RPMI7951 (cell line): ENCODE measurements at places on chromosomes 16 and 17.

DNA sequence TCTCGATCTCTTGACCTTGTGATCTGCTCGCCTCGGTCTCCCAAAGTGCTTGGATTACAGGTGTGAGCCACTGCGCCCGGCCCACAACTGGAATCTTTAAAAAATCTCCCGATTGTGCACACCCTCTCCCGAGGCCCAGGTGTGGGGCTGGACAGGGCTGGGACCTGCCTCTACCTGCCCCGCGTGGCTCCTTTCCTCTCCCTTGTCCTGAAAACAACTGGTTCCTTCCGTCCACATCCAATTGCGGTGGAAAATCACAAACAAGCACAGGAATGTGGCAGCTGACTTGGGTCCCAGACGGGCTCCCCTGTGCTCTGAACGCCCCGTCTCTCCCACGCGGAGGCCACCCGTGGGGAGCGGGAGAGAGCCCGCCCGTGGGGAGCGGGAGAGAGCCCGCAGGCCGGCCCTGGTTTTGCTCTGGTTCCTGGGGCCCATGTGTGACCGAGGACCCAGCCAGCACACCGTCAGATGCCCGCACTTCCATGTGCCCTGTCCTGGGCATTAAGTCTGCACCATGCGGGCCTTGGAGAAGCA lies 3.0 kb upstream of the TMEM204 start:
- DNase-seq: no peak

DNA sequence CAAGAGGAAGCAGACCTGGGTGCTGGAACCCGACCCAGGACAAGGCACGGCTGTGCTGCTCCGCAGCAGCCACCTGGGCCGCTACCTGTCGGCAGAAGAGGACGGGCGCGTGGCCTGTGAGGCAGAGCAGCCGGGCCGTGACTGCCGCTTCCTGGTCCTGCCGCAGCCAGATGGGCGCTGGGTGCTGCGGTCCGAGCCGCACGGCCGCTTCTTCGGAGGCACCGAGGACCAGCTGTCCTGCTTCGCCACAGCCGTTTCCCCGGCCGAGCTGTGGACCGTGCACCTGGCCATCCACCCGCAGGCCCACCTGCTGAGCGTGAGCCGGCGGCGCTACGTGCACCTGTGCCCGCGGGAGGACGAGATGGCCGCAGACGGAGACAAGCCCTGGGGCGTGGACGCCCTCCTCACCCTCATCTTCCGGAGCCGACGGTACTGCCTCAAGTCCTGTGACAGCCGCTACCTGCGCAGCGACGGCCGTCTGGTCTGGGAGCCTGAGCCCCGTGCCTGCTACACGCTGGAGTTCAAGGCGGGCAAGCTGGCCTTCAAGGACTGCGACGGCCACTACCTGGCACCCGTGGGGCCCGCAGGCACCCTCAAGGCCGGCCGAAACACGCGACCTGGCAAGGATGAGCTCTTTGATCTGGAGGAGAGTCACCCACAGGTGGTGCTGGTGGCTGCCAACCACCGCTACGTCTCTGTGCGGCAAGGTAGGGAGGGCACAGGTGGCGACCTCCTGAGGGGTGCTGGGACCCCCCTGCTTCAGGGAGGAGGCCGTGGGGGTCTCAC lies 667 bp downstream of the FSCN2 start:
- no peak for DNase-seq

GRCh38 chr16:17467923-17468540 lies 2.7 kb downstream of the XYLT1 start:
- peak; percentile 33 for DNase-seq

GRCh38 chr16:8874388-8874787 lies 5.6 kb upstream of the CARHSP1 start:
- no peak for DNase-seq

- peak; percentile 71 for DNase-seq
Measured at GRCh38 chr16:69443927-69444631, 19.7 kb downstream of the CYB5B start.

DNA sequence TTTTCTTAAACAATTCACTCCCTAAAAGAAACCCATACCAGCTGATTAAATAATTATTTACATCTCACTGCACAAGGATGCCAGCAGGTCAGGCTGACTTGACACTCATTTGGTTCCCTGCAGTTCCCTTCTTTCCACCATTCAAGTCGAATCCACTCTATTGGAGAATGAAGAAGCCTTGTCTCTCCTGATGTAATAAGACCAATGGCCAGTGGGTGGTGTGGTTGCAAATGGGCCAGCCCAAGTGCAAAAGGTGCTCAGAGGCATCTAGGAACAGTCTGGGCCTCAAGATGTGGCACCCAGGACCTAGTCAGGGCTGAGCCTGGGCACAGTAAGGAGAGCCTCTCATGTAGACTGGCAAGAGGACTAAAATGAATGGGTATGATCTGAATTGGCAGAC lies 9.3 kb downstream of the C16orf78 start:
- DNase-seq: no peak

DNA sequence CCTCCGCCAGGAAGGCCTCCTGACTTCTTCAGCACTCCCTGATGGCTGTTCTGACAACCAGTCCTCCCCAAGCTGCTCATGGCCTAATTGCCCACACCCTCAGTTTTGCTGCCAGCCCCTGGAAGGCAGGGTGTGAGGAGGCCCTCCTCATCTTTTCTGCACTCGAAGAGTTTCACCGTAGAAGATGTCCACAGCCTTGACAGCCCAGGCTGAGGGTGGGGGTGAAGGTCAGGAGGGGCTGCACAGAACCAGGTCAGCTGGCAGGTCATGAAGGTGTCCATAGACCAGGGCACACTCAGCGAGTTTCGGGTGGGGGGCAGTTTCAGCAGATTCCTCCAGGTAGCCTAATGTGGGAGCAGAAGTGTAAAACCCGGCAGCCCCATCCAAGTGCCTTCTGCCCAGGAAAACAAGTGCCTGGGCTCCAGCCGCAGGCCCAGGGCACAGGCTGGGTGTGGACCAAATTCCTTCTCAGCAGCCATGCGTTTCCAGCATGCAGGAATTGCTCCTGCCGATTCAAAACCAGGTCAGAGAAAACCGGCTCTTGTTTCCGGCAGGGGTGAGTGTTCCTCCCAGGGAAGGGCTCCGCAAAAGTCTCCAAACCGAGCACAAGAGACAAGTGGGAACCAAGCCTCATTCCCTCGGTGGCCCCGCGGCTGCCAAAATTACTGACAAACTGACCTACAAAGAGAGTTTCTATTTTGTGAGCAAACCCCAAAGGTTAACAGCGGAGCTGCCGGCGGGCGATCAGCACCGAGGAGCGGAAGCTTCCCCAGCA lies 228.8 kb downstream of the C16orf78 start:
- DNase-seq: no peak

DNA sequence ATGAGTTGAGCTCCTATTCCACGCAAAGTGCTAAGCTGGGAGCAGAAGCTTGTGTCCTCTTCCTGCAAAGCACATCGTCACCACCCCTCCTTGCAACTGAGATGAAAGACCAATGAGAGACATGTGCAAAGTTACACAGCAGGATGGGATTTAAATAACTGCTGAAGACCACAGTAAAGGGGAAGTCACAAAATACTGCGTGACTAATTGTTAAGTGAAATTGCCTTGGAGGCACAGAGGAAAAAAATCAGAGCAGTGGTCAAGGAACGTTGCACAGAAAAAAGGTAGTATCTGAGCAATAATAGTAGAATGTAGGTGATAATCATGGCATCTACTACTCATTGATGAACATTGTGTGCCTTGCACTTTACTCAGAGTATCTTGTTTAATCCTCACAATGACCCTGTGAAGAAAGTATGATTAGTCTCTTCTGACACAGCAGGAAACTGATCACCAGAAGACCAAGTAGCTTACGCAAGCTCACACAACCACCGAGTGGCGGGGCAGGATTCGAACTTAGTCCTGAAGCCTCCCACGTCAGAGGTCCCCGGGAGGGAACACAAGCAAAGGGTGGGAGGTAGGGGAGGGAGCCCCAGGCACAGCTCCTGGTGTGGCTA lies 15.4 kb upstream of the MYO18A start:
- DNase-seq: peak; percentile 83

DNA sequence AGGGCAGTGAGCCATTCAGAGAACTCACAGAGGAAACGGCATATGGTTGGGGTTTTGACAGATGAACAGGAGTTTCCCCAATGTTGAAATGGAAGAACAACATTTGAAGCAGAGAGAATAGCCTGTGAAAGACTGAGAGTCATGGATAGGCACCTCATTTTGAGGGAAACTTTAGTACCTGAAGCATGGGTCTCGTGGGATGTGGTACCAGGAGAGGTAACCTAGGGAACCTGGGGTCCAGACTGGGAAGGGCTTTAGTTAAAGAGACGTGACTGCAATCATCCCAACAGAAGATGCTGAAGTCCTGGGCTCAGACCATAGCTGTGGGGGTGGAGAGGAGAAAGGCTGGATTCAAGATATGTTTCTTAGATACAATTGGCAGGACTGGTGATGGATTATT lies 137.8 kb upstream of the CCL2 start:
- DNase-seq: no peak

DNA sequence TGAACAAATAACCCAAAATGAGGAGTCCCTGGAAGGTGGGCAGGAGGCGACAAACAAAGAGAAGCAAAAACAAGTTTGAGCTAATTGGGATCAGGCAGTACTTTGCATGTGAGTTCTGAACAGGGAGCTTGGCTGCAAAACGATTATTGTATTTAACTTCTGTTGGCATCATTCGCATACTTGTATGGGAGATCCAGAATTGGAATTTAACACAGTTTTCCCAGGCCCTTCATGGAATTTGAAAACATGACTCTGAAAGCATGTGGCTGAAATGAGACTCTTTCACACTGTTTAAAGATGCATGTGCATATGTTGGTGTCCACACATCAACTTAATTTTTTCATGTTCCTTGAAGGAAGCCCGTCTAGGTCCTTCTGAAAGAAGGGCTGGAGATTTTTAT lies 674.3 kb downstream of the WWOX start:
- no peak for DNase-seq

DNA sequence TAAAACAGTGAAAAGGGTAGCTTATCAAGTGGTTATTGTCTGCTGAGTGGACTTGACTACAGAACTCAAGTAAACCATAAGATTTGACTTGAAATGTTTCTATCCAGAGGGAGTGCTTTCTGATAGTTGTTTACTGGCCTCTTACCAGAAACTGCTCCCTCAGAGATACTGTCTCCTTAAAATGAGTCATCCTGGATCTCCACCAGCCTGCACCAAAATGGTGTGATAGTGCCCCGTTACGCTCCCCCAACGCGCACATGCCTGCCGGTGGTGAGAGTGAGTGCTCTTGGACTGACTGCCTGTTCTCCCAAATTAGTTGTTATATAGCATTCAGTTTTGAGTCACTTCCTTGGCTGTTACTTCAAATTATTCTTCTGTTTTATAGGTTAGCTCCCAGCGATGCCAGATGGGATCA lies 22.9 kb downstream of the PRCD start:
- peak; percentile 97 for DNase-seq

- DNase-seq: no peak
Measured at GRCh38 chr16:582614-583331, 7.1 kb upstream of the RAB40C start.

GRCh38 chr17:32783602-32784001 lies 93.3 kb downstream of the MYO1D start:
- DNase-seq: peak; percentile 55
